ENCODE measurements at places on chromosomes 4 and X.

DNA sequence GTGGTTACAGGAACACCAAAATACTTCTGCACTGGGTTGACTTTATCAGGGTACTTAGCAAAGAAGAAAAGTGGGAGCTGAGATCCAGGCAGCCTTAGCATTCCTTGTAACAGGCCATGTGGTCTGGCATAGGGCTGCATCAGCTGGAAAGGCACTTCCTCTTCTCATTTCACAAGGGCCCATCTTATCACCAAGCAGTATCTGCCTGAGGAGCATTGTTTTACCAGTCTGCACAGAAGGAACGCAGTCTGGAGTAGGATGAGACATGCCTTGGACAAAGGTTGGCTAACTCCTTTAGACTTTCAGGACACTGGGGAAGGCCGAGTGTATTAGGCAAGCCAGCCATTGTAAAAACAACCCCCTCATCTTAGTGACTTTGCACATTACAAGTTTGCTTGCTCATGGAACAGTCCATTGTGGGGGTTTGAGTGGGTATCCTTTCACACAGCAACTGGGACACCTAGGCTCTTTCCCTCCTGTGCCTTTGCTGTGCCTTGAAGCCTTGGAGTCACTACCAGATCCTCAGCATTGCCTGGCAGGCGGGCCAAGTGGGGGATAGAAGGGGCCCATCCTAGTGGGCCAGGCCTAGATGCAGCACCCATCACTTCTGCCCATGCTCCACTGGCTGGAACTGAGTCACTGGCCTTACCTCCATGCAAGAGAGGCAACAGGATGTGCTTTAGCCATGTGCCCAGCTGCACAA is 4.6 kb downstream of the SUV39H1 start:
- DNase-seq: no peak

DNA sequence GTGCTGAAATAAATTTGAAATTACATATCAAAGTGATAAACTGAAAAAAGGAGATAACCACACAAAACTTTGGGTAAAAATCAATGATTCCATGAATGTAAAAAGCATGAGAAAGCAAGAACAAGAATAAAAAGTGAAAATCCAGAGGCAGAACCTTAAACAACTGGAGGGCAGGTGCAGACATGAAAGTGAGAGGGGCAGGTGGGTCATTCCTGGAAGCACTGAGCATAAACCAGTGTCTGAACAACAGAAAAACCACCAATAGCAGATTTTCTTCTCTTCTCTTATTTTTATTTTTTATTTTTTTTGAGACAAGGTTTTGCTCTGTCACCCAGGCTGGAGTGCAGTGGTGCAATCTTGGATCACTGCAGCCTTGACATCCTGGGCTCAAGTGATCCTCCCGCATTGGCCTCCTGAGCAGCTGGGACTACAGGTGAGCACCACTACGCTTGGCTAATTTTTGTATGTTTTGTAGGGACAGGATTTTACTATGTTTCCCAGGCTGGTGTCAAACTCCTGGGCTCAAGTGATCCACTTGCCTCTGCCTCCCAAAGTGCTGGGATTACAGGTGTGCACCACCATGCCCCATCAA is 46.8 kb upstream of the GPR78 start:
- DNase-seq: no peak

- DNase-seq: no peak
Observed at GRCh38 chrX:112774651-112775293, 65.9 kb downstream of the AMOT start.

DNA sequence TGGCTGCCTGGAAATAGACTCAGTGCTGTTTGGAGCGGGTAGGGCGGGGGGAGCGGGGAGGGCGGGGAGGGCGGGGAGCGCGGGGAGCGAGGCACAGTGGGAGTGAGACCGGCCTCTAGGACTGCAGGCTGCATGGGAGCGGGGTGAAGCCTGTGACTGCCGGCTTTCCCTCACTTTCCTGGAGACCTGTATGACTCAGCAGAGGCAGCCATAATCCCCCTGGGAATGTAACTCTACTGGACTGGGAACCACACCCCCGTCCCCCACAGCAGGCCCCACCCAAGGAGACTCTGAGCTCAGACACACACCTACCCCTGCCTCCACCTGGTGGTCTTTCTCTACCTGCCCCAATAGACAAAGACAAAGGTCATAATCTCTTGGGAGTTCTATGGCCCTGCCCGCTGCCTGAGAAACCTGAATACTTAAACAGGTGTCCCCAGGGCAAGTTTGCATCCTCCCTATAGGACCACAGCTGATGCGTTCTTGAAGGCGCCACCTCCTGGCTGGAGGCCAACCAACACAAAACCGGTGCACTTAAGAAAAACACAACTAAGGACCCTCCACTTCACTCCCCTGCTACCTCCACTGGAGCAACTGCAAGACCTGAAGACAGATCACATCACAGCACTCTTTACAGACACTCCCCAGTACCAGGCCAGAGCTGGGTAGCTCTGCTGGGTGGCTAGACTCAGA is 18.0 kb downstream of the HDAC8 start:
- DNase-seq: no peak

DNA sequence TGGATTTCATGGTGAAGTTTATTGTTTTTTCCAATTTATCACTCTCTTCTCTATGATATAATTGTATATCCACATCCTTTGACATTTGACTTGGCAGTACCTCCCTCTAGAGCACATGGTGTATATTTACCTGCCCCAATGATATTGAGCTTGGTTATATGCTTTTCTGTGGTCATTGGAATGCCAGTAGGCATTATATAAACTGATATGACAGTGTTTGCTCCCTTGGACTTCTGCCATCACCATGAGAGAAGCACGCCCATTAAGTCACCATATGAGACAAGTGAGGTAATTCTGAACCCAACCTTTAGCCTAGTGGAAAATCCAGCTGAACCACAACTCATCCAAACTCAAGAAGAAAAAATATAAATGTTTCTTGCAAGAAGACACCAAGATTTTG is 2761.5 kb downstream of the ARAP2 start:
- no peak for DNase-seq

GRCh38 chrX:48761674-48762471 is at the start of gene GLOD5:
GLOD5 (plus strand) TSS chrX:48761747; CDS start chrX:48761791, 44 bp downstream.
- DNase-seq: no peak

- no peak for DNase-seq
Observed at GRCh38 chr4:64250061-64250460, 159.2 kb downstream of the TECRL start.

DNA sequence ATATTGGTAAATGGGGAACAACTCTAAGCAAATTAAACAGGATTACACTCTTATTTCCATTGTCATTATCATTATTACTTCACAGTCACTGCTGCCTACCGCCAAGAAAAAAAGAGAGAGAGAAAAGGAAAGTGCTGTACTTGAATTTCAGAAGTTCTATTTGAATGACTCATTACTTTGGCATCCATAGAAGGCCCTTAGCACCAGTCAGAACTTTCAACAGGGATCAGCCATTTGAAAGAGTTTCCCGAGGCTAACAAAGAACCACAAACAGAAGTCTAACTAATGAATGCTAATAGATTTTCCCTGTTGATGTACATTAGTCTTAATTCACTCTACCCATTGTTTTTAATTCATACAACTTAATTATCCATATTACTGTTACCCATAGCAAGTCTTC is 116.3 kb downstream of the SHROOM4 start:
- DNase-seq: no peak

- no peak for DNase-seq
Observed at GRCh38 chr4:16120720-16121119, 36.9 kb upstream of the PROM1 start.

GRCh38 chr4:108170631-108171338 is 2.1 kb upstream of the LEF1 start:
- no peak for DNase-seq

GRCh38 chr4:82666970-82667665 is 105.3 kb upstream of the TMEM150C start:
- DNase-seq: no peak

DNA sequence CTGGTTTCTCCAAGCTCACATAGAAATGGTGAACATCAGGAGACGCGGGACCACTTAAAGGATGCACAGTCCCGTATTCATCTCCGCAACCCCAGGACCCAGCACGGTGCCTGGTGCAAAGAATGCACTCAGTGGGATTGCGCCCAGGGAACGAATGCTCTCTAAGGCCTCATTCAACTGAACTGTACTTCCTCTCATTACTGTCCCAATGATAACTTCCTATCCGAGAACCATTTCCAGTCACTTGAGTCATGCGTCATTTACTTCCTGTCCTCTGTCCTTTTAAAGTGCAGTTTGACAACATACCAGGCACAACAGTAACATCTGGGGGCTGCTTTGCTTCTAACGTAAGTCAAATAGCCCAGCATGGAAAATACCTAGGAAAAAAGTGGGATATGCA is 75.7 kb downstream of the RBM47 start:
- no peak for DNase-seq

DNA sequence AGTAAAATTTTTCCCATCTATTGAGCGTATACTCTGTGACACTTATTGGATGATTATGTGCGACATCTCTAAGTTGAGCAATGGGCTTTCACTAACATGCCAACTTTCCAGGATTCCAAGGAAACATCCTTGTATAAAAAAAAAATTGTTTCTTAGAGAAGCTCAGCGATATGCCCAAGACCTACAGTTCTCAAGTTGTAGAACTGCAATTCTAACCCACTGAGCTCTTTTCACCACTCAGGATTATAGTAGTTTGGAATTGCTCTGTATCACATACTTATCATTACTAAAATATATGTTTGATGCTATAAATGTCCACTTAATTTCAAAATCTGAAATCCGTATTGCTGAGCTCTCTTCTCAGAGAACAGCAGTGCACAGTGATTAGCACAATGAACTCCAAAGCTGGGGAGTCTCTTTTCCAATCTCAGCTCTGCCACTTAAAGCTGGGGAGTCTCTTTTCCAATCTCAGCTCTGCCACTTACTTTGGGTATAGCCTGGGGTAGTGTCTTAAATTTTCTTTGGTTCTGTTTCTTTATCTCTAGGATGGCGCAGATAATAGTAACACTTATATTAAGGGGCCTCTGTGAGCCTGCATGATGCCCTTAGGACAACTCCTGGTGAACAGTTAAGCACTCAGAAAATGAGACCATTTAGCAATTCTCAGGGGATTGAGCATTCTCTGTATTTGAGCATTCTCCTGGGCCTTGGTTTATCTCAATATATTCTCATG is 1722.2 kb upstream of the AGA start:
- no peak for DNase-seq

DNA sequence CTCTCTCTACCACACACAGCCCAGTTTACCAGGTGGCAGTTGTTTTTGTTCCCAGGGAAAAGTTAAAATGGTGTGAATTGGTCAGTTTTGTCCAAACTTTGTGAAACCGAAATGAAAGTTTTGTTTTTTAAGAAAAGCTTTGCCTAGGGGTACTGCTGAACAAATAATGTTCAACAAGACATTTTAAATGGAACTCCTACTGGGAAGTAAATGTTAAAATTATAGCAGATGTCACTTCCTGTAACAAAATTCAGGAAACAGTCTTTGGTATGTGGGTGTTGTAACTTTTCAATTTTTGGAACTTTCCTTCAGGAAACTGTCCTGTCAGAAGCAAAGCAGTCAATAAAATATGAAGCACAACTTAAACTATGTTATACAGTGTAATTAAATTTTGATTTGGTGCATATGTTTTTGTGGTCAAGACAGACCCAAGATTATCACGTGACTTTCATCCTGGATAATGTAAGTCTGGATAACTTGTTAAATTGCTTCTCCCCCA is 79.5 kb downstream of the AFF1 start:
- no peak for DNase-seq

GRCh38 chr4:72394012-72394663 is 174.9 kb downstream of the ADAMTS3 start:
- DNase-seq: no peak

- DNase-seq: no peak
Observed at GRCh38 chr4:148204171-148204570, 238.0 kb downstream of the NR3C2 start.

- DNase-seq: no peak
Observed at GRCh38 chrX:19760841-19761512, 126.4 kb downstream of the SH3KBP1 start.

DNA sequence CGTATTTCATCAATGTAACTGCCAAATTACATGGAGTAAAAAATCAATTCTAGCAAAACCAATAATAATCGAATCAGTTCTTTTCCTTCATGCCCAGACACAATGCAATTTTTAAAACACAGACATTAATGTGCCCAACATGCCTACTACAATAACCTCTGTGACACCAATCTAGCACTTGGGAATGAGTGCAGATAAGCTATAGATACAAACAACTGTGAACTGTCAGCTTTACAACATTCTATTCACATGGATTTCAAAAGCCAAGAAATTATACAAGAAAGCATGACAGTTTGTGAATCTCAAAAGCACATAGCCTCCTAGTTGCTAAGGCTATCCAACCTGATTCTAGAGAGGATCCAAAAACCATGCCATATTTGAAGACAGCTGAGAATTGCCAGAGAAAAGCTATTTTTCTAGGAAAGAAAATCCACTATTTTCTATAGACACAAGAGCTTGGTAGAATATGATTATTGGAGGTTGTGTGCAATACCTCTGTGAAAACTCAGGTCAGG is 80.6 kb downstream of the COMMD8 start:
- DNase-seq: no peak

- no peak for DNase-seq
Observed at GRCh38 chr4:120709991-120710390, 212.5 kb downstream of the PRDM5 start.

- no peak for DNase-seq
Observed at GRCh38 chr4:23041501-23041900, 348.8 kb downstream of the GBA3 start.

DNA sequence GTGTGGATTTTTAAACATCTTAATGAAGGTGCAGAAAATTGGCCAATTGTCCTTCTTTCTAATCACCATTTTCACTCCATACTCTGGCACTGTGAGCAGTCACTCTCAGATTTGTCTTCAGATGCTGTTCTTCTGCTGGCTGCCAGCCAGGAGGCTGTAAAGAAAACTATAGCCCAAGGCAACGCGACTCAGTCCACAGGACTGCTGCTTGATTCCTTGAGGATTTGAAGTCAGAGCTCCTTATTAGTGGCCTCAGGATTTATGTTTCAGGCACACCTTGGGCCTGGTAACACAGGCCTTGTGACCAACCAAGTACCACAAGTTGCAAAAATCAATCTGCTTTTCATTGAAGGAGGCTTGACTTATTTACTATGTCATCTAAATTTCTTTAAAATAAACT is 342.6 kb downstream of the GPM6A start:
- DNase-seq: no peak

DNA sequence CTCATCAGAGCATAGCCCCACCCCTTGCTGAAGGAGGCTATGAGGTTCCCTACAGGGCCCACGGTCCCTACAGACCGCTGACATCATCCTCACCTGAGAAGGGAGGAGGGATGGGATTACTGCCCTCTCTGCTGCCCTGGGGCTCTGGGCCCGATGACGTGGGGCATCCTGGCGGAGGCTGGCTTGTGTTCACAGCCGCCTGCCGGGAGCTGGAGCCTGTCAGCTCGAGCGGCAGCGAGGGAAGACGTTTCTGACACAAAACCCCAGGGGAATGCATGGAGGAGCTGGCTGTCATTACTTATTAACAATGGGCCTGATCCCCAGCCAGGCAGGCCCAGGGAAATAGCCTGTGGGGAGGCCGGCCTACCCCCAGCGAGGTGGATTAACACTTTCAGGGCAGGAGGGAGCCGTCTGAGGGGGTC is 106.6 kb upstream of the ATP6AP2 start:
- DNase-seq: peak; percentile 20
